WTC11 (cell line): ENCODE measurements at places on chromosomes 5 and 9.

GRCh38 chr9:111516061-111516465 lies 8.9 kb upstream of the ZNF483 start:
- no peak for DNase-seq

DNA sequence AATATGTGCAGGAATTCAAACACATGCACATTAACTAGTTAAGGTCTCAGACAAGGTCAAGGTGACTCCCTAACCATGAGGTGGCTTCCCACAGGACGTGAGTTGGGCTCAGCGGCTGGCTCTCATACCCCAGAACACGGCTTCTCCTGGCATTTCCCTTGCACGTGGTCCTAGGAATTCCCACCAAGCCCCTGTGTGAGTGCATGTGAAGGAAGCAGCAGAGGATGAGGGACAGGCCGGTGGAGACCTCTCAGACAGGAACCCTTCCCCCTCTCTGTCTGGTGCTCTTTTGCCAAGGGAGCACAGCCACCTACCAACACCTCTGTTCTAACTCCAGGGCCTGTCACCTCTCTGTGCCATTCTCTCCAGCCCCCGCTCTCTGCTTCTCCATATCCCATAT lies 271.0 kb downstream of the FSTL4 start:
- no peak for DNase-seq

DNA sequence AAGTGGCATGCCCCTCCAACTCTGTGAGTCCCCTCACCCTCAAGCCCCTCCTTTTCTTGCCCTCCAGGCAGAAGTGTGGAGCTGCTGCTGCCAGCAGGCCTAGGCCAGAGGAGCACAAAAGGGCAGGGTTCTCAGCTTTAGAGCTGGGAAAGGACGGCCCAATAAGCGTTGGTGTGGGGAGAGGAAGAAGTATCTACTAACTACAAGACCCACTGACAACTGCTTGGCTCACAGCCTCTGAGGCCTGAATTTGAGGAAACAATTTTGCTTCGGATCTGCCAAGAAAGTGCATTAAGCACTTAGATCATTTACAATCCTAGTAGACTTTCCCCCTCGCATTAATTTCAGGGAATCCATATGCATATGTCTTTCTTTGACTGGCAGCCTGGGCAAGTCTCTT lies 179.4 kb downstream of the SNX18 start:
- DNase-seq = no peak

- no peak for DNase-seq
These were observed 33.5 kb downstream of the RAB24 start for GRCh38 chr5:177269976-177270375.

- no peak for DNase-seq
These were observed 57.7 kb upstream of the SHB start for GRCh38 chr9:38126730-38127129.

- DNase-seq = no peak
These were observed 113.3 kb downstream of the ADRB2 start for GRCh38 chr5:148939676-148940075.

- DNase-seq = no peak
These were observed 75.3 kb downstream of the PTBP3 start for GRCh38 chr9:112258106-112258505.

GRCh38 chr5:16025681-16026080 lies 153.9 kb downstream of the MARCHF11 start:
- DNase-seq = no peak

GRCh38 chr5:167754501-167755021 lies 536.9 kb upstream of the WWC1 start:
- no peak for DNase-seq

- DNase-seq = no peak
These were observed 161.2 kb upstream of the FSTL4 start for GRCh38 chr5:133773247-133774202.

GRCh38 chr9:28234894-28235277 lies 661.6 kb upstream of the C9orf72 start:
- no peak for DNase-seq

GRCh38 chr5:105931881-105932421 lies 1738.8 kb downstream of the EFNA5 start:
- DNase-seq = no peak

GRCh38 chr5:142819292-142819691 lies 49.1 kb downstream of the ARHGAP26 start:
- no peak for DNase-seq

- DNase-seq = no peak
These were observed 117.7 kb upstream of the ACTBL2 start for GRCh38 chr5:57600321-57600720.

GRCh38 chr9:121743441-121744001 lies 92.1 kb downstream of the DAB2IP start:
- DNase-seq = peak; percentile 69

DNA sequence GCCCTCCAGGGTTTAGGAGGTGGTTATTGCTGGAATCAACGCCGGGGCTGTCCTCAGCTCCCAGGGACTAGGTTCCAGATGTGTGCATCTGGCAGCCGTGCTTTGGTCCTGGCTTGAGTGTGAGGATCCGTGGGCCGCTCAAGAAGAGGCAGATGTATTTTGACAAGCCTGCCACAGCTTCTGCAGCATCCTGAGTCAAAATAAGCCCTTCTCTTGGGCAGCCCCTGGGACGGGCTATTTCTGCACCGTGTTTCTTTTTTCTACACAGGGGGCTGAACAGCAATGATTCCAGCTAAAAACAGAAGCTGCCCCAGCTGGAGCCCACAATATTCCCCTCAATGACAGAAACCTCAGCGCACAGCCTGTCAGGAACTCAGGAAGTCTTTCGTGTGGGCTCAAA lies 19.7 kb upstream of the CPLX2 start:
- DNase-seq = no peak

- DNase-seq = no peak
These were observed 1229.9 kb downstream of the MAT2B start for GRCh38 chr5:164735334-164735733.

- no peak for DNase-seq
These were observed 3.1 kb downstream of the ANXA2R start for GRCh38 chr5:43036856-43037635.

- DNase-seq = no peak
These were observed 17.0 kb upstream of the RNF20 start for GRCh38 chr9:101516655-101517054.

GRCh38 chr5:40575411-40575810 lies 104.3 kb upstream of the PTGER4 start:
- DNase-seq = no peak

GRCh38 chr9:107963246-107963645 lies 473.7 kb upstream of the KLF4 start:
- no peak for DNase-seq

GRCh38 chr5:61637566-61637965 lies 305.5 kb downstream of the ZSWIM6 start:
- no peak for DNase-seq

DNA sequence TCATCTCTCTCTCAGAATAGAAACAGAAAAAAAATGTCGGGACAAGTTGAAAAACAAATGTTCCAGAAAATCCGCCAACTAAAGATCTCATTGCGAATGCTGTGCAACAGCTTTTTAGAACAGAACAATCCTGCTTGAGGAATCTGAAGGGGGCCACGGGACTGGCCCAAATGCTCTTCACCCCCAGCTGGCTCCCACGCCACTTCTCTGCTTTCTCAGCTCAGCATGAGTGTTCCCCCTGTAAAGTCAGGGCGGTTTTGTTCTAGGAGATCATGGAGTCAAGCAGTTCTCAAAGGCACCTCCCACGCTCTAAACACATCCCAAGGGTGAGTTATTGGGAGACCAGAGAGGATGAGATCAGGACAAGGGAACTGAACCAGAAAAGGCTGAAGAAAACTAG lies 31.5 kb downstream of the DIRAS2 start:
- DNase-seq = no peak

DNA sequence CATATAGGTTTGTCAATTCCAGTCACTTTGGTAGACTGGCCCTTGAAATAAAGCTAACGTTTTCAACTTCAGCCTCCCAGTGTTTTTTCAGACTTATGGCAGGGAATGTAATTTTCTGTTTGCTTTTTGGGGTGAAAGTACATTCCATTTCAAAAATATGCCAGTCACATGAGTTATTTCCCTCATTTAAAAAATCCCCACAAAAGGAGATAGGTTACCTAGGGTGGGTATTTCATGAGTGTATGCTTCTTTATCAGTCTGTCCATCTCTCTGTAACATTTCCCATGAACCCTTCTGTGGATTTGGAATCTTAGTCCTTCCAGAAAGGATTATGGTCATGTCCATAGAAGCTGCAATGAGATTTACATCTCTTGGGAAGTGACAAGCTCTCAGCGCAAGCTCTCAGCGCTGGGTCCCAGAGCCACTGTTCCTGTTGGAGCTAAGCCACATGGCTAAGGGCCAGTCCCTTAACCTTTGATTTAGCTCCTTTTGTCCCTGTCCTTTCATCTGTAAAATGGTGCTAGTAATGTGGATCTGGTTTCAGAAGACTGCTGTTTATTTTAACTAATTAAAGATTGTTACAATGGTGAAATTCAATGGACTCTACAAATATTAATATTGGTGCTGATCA lies 294.9 kb downstream of the NR3C1 start:
- DNase-seq = no peak

DNA sequence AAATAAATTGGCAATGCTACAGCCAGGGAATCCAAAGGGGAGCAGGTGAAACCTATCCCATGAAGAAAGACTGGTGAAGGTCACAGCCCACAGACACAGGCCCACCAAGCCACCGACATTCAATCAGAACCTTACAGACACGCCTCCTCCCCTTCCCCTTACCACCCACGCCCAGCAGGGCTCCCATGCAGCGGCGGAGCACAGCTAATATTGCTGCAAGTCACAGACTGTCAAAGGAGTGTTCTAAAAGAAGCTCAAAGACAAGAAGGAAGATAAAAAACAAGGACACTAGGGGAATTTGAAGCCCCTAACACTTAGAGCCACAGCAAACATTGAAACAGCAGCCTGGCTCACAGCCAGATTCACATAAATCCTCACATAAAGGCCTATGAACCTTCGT lies 91.2 kb downstream of the MED10 start:
- DNase-seq = no peak

- DNase-seq = no peak
These were observed 15.9 kb downstream of the RHOBTB3 start for GRCh38 chr5:95746722-95747679.

GRCh38 chr5:33311893-33312292 lies 128.9 kb upstream of the TARS1 start:
- DNase-seq = no peak

DNA sequence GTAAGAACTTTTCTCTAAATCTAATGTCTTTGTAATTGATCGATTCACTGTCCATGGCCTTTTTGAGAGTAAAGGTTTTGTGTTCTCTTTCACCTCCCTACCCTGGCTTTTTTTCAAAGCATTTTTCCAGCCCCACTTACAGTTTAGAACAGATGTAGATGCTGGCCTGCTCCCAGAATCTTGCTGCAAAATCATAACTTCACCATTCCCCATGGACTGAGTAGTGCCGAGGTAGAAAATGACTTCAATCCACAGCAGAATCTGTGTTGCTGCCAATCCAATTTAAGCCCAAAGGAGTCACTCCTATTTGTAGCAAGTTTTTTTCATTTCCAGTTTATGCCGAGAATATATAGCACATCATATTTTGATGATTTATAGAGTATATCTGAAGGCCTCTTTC lies 46.5 kb upstream of the CEMIP2 start:
- no peak for DNase-seq

- DNase-seq = no peak
These were observed 184.0 kb downstream of the HSPA4 start for GRCh38 chr5:133235696-133236426.

GRCh38 chr5:167949435-167949834 lies 342.0 kb upstream of the WWC1 start:
- DNase-seq = no peak

DNA sequence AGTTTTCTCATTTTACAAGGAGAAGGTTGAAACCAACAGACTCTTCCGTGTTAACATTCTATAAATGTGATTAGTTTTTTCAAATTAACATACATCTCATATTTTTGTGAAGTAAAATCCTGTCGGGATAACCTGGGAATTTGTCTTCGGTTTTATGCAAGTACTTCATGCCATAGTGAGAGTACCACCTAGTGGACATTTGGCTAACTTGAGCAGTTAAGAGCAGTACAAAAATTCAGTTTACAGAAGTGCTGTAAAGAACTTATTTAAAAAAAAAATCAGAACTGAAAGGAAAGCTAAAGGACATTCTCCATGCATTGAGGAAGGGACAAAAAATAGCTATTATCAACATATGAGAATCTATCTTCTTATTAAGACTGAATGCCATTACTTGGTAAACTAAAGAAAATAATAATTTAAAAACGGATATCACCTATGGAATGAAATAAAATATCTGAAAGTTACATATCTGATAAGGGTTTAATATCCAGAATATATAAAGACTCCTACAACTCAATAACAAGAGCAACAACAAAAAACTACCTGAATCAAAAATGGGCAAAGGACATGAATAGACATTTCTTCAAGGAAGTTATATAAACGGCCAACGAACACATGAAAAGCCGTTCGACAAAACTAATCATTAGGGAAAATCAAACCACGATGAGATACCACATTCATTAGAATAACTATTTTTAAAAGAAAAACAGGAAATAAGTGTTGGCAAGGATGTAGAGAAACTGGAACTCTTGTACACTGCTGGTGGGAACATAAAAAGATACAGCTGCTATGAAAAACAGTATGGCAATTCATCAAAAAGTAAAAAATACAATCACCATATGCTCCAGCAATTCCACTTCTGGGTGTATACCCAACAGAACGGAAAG lies 117.0 kb upstream of the GNA14 start:
- no peak for DNase-seq

DNA sequence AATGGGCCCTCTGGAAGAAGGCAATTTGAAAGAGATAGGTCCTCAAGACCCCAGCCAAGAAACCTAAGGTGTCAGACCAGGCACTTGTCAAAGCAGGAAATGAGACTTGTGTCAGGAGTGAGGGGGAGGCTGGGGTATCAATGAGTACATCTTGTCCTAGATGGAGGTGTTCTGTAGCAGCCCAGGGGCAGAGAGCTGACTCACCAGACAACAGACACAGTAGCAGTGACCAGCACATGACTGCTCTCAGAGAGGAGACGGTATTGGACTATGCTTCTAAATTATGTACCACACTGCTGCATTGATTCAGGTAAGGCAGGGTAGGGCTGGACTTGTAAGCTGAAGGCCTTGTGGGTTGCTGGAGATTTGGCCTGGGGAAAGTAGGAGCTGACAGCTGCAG lies 551.2 kb upstream of the KLF4 start:
- no peak for DNase-seq

DNA sequence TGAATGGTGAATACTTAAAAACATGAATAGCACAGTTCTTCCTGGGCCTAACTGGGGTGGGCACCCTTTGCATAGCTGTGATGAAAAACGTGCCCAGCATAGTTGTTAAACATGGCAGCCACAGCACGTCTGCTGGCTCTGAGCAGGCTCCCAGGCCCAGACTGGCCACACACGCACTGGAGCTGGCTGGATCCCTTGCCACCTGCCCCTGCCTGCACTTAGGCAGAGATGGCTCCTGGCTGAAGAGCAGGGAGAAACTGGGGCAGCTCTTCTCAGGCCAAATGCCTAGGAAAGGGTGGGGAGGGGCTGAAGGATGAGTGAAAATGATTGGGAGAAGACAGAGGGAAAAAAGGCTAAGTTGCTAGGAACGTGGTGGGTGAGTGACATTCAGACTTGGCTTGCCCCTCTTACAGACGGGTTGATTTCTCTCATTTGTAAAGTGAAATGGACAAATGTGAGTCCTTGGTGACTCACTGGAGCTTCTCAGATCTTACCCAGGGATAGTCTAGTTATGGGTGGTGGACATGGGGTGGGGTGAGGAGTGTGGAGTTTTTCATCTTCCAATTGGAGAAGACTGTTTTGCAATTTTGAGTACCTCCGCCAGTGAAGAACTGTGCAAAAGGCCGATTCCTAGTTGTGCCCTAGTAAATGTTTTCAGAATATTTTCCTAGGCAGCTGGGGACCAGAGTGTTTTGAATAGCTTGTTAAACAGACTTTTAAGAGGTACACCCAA lies 42.4 kb downstream of the TRIO start:
- DNase-seq = no peak

- DNase-seq = no peak
These were observed 13.5 kb downstream of the RGS3 start for GRCh38 chr9:113477058-113477457.
